H1 (cell line): ENCODE measurements at places on chromosomes 2 and 18.

DNA sequence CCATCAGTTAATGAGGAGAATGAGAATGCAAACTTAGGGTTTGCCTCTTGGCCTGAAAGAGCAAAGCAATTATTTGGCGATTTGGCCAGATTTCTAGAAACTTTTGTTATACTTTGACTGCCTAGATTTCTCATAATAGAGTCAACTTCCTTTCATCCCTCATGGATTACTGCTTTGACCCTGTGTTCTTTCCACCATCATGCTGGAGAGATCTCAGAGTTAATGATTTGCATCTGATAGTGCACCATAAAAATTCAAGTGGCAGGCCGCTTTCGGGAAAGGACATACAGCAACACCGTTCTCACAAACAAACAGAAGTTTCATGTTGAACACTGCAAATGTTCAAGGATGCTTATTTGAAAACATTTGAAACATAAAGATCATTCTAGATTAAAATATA, 143.7 kb upstream of the ZFP36L2 start:
- H3K36me3 ChIP-seq = no peaks in the 10 kb centered on the region
- no peak overlapping the region for H3K4me3 ChIP-seq
- no peak overlapping the region for H3K27ac ChIP-seq
- no peaks in the 10 kb centered on the region for H3K4me1 ChIP-seq
- no peak for DNase-seq
- H3K27me3 ChIP-seq = no peaks in the 10 kb centered on the region

DNA sequence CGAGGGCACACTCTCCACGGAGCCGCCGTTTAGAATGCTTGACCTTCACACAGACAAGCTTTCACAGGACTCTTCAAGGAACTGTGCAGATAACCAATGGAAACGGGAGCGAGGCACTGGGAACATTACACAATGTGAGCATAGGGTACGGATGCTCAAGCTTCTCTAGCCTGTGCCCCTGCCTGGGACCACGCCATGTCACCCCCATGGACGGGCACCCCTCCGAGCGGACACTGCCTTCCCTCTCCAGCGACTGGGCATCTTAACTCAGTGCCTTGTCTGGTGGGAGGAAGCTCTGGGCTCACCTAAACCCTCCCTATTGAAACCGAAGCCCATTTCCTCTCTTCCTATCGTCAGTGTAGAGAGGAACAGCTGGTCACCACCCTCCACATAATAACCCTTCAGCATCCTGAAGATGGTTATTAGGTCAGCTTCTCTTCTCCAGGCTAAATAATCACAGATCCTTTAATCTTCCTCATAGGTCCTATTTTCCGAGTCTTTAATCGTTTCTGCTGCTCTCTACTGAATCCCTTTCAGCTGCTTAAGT, 626.7 kb downstream of the GALR1 start:
- no peaks in the 10 kb centered on the region for H3K27me3 ChIP-seq
- no peak for DNase-seq
- H3K36me3 ChIP-seq = no peaks in the 10 kb centered on the region
- H3K4me3 ChIP-seq = no peak overlapping the region
- no peak overlapping the region for H3K27ac ChIP-seq

GRCh38 chr2:57936216-57936615, 110.4 kb upstream of the VRK2 start:
- H3K36me3 ChIP-seq = no peaks in the 10 kb centered on the region
- no peak overlapping the region for H3K4me3 ChIP-seq
- no peak overlapping the region for H3K27ac ChIP-seq
- no peak for DNase-seq
- H3K27me3 ChIP-seq = no peaks in the 10 kb centered on the region
- no peaks in the 10 kb centered on the region for H3K4me1 ChIP-seq

- DNase-seq = no peak
- H3K36me3 ChIP-seq = no peaks in the 10 kb centered on the region
- peaks cover 2% of the 10 kb centered on the region; the same call in 1 of the 2 replicates for H3K4me1 ChIP-seq
- no peak overlapping the region for H3K4me3 ChIP-seq
These were observed 53.5 kb downstream of the MGAT5 start for GRCh38 chr2:134307334-134307733.
